ENCODE measurements at places on chromosomes 4 and X.

DNA sequence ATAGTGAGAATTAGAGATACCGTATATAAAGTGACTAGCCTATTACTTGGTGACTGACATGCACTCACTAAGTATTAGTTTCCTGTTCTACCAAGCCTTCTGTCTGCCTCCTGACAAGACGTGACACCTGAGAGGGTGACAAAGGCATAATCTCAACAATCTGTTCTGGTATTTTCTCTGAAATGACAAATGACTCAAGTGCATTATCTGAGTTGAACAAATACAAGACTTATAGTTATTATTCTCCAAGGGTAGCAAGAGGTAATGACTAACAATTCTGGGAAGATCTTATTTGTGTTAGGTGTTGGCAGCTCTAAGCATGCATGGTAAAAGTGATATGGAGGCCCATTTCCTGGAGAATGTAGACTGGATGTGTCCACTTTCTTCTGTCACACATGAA lies 60.6 kb downstream of the SYTL5 start:
- no peak for DNase-seq

GRCh38 chr4:77636902-77637301 lies 31.3 kb downstream of the CXCL13 start:
- DNase-seq: no peak

GRCh38 chr4:108120789-108121188 lies 47.9 kb downstream of the LEF1 start:
- no peak for DNase-seq

DNA sequence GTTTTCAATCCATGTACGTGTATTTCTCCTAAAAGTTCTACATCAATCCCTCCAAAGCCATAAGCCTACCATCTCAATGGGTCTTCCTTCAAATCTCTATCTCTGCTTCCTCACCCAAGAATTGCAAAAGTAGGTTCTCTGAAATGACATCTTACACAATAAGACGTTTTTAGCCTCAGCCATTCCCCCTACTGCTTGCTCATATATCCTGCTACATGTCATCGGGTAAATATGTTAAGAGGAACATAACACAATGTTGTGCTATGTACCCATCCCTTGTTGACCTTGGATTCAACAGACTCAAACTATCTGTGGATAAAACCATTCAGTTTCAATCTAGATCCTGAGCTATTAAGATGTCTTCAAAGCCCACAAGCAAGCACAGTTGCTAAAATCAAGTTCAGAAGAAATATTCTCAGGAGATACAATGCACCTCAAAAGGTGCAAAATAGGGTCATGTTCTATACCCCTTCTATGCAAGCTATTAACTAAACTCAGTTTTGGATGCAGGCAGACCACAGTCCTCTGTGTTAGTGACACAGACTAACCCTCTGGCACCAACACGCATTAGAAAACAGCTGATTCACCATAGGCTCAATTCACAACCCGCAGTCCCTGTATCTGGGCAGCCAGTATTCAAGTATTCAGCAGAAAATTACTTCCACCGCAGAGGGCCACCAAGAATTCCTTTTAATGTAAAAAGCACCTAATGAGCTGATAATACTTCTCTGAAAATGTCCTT lies 56.8 kb downstream of the CD99L2 start:
- no peak for DNase-seq

- DNase-seq: no peak
Observed at GRCh38 chr4:168039593-168039992, 52.7 kb upstream of the ANXA10 start.

- DNase-seq: no peak
Observed at GRCh38 chrX:136725441-136726104, 55.2 kb downstream of the ARHGEF6 start.

All from stimulated activated CD4-positive, alpha-beta T cell treated with anti-CD3 and anti-CD28 coated beads, Interleukin-12 subunit alpha, Interleukin-12 subunit beta, amount 100 ng/mL, for 24 hours (primary cell).